ENCODE measurements at places on chromosomes 5 and 9.

- no peak for DNase-seq
Observed at GRCh38 chr5:131610198-131611063, 24.6 kb downstream of the RAPGEF6 start.

GRCh38 chr5:79147076-79147475, 35.5 kb downstream of the BHMT start:
- no peak for DNase-seq

DNA sequence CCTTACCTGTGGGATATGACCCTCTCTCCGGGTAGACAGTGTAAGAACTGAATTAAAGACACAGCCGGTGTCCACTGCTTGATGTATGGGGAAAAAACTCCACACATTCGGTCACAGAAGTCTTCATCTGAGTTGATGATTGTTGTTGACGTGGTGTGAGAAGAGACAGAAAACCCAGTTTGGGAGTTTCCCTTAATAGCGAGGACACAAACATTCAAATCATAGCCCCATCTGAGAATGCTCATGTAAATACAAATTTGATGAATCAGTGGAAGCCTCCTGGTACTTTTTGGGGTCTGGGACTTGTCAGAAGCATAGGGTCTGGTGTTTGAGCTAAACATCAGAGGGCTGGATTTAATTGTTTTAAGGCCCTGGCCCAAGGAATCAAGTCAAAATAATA, 11.0 kb downstream of the HAVCR1 start:
- DNase-seq = no peak

DNA sequence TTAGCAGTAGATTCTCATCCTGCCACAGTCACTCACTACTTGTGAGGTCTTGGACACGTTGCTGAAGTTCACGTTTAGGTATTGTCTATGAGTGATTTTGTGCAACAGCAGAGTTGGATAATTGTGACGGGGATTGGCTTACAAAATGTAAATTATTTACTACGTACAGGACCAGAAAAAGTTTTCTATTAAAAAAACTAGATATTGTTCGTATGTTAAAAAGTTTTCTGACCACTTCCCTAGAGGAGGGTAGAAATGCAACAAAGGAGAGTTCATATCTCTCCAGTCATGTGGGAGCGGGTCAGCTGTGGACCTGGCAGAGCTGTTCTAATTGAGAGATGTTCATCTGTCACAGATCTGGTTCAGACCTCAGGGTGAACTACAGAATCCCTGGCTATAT, 976.1 kb upstream of the NUDT12 start:
- no peak for DNase-seq

GRCh38 chr9:7707934-7708333, 91.6 kb downstream of the DMAC1 start:
- no peak for DNase-seq

GRCh38 chr5:146426853-146427618, 20.1 kb upstream of the TCERG1 start:
- DNase-seq = no peak

DNA sequence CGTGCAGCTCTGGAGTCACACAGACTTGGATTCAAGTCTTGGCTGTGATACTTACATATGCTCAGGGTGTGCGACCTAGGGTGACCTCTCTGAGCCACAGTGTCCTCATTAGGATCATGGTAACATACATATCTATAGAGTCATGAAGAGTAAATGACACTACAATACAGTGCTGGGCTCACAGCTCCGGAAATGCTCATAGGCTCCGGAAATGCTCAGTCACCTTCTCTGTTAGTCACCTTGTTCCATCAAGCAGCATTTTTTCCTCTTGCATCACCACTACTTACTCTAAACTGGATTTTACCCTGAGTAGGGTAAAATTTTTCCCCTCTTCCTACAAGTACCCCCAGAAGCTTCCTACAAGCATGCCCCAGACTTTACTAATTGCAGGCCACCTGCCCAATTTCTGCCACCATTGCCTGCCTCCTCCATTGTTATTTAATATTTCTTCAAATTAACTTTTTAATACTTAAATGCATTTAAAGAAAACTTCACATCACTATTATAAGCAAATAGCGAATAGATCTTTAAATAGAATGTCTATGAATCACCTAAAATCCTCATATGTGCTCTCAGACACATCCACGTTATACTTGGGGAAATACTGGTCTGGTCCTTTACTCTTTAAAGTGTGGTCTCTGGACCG, 147.6 kb upstream of the SPRY4 start:
- DNase-seq = no peak

Data from activated CD4-positive, CD25-positive, alpha-beta regulatory T cell (primary cell).